ENCODE measurements at places on chromosomes 16 and 17. TPM values are rescaled to one million over a fixed set of nuclear protein-coding genes. Genes with fewer than 3 reads are reported as not detected.

Gene MRPS23
- 15.3 TPM for total RNA-seq

DNA sequence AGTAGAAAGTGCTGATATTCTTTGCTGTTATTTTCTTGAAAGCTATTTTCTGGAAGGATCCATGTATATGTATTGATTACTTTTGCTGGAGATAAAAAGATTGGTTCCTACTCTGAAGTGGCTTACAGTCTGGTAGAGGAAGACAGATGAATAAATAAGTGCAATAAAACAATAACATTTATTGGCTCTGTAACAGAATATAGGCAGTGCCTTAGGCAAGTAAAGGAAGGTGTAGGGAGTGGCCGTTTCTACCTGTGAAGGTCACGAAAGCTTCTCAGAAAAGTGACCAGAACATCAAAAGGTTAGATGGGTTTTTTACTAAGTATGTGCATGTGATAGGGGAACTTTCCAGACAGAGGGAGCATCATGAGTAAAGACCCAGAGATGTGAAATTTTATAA, 43.1 kb downstream of the COX10 start:
- DNase-seq: no peak

DNA sequence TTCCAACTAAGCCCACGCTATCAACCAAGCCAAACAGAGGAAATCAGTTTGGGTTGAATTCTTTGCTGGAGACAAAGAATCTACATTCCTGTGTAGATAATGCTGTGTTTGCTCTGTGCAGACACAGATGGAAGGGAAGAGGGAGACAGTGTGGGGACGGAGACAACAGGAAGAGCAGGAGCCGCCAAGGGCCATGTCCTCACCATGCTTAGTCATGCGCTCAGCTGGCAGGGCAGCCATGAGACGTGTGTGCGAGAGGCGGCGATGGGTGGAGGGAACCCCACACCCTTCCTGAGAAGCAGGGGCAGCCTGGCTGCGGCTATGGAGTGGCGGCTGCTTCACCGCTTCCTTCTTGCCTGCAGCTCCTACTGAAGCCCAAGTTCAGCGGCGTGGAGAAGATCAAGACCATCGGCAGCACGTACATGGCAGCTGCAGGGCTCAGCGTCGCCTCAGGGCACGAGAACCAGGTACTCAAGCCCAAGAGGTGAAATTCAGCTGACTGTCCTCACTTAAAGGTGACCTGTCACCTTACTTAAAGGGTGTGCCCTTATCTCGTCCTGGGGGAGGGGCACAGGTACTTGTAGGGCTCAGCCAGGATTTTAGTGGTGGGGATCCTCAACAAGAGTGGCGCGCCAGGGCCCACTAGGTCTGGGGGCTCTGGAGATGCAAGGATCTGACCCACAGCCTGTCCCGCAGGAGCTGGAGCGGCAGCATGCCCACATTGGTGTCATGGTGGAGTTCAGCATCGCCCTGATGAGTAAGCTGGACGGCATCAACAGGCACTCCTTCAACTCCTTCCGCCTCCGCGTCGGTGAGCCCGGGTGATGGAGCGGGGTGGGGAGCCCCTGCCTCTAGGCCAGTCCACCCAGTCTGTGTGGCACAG, 47.5 kb downstream of the ADCY7 start:
- no peak for DNase-seq

DNA sequence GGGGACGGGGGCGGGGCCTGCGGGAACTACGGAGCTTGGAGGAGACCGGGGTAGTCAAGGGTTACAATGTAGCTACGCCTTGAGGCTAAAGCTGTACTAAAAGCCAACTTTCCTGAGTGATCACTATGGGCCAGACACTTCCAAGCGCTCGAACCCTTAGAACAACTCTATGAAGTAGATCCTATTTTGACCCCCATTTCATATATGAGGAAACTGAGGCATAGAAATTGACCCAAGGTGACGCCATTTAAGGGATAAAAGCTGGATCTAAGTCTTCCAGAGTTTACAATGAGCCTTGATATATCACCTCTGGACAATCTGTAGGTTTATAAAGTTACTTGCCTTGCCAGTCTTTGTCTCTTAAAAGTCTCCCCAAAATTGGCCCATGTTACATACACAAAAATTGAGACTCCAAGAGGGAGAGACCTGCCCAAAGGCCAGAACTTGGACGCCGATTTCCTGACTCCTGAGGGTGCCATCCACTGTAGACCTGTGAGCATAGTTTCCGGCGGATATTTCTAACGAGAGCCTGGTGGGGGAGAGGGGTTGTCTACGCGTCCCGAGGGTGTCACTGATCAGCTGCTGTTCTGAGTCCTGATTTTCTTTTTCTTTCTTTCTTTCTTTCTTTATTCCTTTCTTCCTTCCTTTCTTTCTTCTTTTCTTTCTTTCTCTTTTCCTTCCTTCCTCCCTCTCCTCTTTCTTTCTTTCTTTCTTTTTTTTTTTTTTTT, 555 bp upstream of the NCBP3 start:
- DNase-seq: no peak

- DNase-seq: no peak
Measured at GRCh38 chr17:1555651-1556471, 6.7 kb downstream of the PITPNA start.

DNA sequence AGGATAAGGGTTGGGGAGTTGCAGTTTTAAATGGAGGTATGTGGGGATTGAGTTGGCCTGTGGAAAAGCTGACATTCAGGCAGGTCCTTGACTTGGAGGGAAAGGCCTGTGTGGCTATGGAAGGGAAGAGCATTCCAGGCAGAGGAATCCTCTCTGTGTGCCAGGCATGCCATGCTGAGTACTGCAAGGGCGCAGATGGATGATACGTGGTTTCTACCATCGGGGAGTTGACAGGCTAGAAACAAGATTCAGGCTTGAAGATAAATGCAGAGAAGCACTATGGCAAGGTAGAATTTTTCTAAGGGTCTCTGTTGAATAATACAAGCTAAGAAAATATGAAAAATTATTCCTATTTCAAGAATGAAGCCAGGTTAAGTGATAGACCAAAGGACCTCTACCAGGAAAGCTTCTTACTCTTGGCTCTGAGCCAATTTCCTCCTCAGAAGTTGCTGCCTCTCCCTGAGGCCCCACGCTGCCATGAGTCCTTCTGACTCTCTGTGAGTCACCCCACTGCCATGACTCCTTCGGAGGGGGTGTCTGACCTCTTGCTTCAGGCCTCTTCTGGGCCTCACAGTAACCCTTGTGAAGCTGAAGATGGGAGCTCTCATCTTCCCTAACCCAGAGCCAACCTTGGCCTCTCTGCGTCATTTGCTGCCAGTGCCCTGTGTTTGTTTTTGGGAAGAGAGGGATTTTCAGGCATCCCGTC, 75.8 kb downstream of the WNT3 start:
- peak; percentile 17 for DNase-seq

Gene KCNG4
- total RNA-seq: not detected

Gene PABPN1L
- not detected for total RNA-seq

Gene KRTAP3-2
- not detected for total RNA-seq

Gene KIF18B
- total RNA-seq: 3.6 TPM

DNA sequence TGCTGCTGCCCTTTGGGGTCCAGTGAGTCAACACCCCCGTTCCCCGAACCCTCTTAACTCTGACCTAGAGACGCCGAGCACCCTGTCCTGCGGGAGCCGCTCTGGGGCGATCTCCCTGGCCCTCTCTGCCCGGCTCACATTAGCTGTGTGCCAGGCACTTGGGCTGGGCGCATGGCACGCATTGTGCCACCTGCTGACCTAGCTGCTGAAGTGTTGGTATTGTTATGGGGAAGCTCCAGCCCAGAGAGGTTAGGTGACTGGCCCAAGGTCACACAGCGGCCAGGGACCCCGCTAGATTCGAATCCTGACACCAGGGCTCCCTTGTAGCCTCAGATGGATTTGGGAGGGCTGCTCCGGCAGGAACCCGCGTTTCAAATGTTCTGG, 1.1 kb downstream of the HSD17B1 start:
- DNase-seq: no peak

DNA sequence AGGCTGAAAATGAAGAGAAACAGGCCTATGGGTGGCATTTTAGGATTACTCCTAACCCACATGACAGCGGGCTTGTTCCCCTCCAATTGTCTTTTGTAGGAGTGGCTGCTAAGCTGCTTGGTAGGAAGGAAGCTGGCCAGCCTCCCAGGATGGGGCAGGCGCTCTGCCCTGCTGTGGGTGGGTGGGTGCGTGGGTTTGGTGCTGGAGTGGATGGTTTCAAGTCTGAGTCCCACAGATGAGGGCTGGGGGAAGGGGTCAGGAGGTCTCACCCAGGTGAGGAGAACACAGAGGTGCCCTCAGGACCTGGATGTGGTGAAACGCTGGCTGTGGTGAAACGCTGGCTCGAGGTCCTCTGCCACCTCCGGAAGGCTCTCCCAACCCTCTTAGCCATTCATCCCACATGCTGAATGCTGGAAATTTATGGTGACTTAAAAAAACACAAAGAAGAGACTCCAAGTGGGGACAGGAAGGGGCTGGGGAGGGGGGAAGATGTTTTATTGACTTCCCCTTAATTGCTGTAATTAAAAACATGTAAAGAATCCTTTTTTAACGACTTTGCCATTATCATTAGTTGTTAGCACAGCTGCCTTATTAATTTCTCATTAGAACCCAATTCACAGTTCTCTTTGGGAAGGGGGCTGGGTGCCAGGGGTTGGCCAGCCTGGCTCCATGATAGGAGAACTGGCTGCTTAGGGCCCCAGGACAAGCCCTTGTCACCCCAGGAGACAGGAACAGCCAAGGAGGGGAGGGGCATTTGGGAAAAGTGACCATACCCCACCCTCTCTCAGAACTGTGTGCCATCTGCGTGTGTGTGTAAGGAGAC, 153.5 kb upstream of the CDC42EP4 start:
- DNase-seq: no peak

Measured in tongue (tissue), 3 donors.